ENCODE measurements at places on chromosomes 11 and 22.

DNA sequence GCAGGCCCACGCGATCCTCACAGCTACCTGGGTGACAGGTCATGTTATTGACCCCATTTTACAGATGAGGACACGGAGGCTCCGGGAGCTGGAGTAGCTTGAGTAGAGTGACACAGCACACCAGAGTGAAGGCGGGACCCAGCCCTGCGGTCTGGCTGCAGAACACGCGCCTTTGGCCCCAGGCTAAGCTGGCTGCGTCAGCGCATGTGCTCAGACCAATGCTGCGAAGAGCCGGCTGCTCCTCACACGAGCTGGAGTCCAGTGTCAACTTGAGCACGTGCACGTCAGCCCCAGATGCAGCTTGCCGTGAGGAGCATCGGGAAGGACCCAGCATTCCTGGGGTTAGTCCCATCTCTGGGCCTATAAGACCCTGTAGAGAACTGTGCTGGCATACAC, 49.9 kb downstream of the SCUBE1 start:
- H3K27me3 ChIP-seq = no peaks in the 10 kb centered on the region
- DNase-seq = no peak
- no peak overlapping the region for H3K4me3 ChIP-seq
- H3K4me1 ChIP-seq = peaks cover 57% of the 10 kb centered on the region
- H3K27ac ChIP-seq = no peak overlapping the region
- peaks cover 17% of the 10 kb centered on the region for H3K36me3 ChIP-seq

GRCh38 chr11:98300719-98301118, 720.0 kb upstream of the CNTN5 start:
- H3K36me3 ChIP-seq = no peaks in the 10 kb centered on the region
- no peak for DNase-seq
- H3K27ac ChIP-seq = no peak overlapping the region
- H3K4me1 ChIP-seq = no peaks in the 10 kb centered on the region
- no peak overlapping the region for H3K4me3 ChIP-seq
- no peaks in the 10 kb centered on the region for H3K27me3 ChIP-seq

DNA sequence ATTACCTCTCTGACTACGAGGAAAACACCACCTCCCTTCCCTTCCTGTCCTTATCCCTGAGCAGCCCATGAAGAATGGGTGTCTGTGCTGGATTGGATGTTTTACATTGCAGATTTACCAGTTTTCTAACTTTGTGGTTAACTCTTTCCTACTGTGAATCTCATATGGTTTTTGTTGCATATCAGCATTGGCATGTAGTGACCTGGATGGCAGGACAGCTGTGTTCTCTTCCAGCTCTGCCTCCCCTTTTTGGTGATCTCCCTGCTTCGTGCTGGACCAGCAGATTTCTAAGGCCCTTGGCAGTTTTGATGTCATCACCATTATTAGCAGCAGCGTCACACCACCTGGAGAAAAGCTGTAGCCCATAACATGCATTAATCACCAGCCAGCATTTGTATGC, 26.7 kb downstream of the OR6Q1 start:
- peaks cover 8% of the 10 kb centered on the region for H3K4me1 ChIP-seq
- no peak overlapping the region for H3K4me3 ChIP-seq
- H3K36me3 ChIP-seq = no peaks in the 10 kb centered on the region

DNA sequence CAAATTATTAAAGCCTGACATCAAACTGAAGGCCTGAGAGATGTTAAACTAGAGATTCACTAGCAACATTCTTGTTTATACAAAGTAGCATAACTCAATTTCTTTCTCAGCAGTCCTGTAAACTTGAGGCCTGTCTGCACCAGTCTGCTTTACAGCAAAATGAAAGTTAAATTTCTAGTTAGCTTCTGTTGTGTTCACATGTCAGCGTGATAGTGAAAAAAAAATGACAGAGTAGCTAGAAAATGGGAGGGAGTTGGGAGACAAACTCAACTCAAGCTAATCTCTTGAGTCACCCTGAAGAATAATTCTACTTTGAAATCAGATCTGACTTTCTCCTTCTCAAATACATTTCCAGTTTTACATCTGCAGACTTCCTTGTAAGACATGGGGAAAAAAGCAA, 6.5 kb downstream of the RBFOX2 start:
- peaks cover 20% of the 10 kb centered on the region for H3K4me1 ChIP-seq
- peaks cover 33% of the 10 kb centered on the region for H3K36me3 ChIP-seq
- H3K27me3 ChIP-seq = no peaks in the 10 kb centered on the region
- H3K27ac ChIP-seq = no peak overlapping the region

GRCh38 chr22:42811459-42811858, 45.6 kb downstream of the ARFGAP3 start:
- no peak overlapping the region for H3K27ac ChIP-seq
- peaks cover 1% of the 10 kb centered on the region for H3K27me3 ChIP-seq
- H3K4me1 ChIP-seq = peaks cover 5% of the 10 kb centered on the region
- H3K36me3 ChIP-seq = peaks cover 3% of the 10 kb centered on the region
- no peak overlapping the region for H3K4me3 ChIP-seq
- no peak for DNase-seq

- no peak overlapping the region for H3K27ac ChIP-seq
- no peak for DNase-seq
- peaks cover 20% of the 10 kb centered on the region for H3K36me3 ChIP-seq
- no peaks in the 10 kb centered on the region for H3K27me3 ChIP-seq
Observed at GRCh38 chr22:37926771-37927636, 20.9 kb downstream of the MICALL1 start.

All from neuronal stem cell (in vitro differentiated cells).